ENCODE measurements at places on chromosomes 6 and 20.

- DNase-seq = no peak
Measured at GRCh38 chr20:13396826-13397225, 175.8 kb downstream of the ISM1 start.

DNA sequence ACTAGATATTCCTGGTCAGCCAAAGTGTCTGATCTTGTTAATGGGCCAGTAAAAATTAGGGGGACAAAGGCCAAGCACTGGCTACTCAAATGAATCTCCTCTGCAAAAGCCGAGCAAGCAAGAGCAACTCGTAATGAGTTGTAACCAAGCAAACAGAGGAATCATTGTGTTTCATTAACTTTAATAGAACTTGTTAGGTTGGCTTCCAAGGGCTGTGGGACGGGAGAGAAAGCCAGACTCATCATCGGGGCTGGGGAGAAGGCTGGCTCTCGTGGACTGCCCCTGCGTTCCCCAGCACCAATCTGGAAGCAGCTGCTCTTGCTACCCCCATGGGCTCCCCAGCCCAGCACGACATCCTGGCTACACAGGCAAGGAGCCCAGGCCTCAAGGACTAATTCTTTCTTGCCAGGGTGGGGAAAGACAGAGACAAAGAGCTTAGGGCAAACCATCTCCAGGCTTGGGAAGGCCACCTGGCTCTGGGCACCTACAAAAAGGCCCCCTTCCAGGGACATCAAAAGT lies 10.5 kb upstream of the SCUBE3 start:
- no peak for DNase-seq

DNA sequence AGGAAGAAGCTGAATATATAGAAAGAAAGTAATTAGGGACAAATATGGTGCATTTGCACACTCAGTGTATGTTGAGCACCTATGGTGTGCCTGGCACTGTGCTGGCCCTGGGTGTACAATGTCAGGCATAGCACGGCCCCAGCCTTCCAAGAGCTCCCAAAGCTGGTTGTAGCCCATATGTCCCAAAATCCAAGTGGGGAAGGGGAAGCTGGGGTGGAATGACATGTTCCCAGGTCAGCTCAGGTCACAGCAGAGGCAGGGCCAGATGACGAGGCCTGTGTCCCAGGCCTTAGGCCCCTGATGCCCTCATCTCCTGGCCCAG lies 170.0 kb downstream of the VEGFA start:
- DNase-seq = no peak

GRCh38 chr6:35624341-35625070 lies 64.2 kb downstream of the FKBP5 start:
- DNase-seq = no peak

GRCh38 chr6:15443119-15443830 lies 197.4 kb downstream of the JARID2 start:
- no peak for DNase-seq

DNA sequence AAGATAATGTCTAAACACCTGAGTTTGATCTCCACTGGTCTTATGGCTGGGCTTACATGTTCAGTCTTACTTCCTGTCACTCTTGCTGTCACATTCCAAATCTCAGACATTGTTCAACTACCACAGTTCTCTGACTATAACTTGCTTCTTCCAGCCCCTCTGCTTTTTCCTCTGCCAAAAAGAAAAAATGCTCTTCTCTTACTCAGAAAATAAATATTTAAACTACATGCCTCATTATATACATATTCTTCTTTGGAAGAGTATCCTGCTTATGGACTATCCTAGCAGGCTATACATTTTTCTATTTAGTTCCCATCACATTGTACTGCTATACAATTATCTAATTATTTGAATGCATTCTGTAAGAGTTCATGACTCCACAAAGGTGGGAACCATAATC lies 175.4 kb downstream of the TBC1D32 start:
- DNase-seq = no peak

DNA sequence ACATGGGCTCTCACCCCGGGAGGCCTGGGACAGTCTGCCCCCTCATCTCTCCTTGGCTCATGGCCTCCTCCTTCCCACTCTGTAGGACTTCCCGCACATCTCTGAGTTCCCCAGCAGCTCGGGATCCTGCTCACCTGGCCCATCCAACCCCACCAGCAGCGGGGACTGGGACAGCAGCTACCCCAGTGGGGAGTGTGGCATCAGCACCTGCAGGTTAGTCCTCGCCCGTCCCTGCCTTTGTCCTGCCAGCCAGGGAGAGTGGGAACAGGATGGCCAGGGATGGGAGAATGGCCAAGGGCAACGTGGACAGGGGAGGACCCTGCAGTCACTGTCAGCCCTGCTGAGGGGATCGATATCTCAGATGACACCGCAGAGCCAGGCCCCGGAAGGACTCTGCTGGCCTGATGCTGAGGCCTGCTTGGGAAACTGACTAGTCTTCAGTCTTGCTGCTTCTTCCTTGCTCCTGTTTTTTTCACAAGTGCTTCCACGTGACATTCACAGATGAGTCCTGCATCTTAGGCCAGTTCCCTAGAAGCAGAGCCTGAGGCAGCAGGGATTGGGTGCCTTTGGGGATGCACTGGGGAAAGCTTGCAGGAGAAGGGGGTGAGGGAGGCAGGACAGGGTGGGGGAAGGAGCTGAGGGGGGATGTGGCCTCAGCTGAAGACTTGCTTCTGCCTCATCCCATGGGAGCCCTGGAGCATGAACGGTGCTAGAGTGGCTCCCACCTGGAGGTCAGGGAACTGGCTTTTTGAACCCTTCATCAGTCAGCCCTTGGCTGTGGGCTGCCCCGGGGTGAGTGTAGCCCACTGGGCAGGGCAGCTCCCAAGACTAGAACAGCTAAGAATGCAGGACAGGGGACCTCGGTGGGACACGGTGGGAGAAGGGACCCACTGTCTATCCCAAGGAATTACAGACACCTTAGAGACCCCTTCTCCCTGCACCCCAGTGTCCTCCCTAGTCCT lies 120.1 kb downstream of the JPH2 start:
- DNase-seq = no peak

GRCh38 chr6:147660334-147661311 lies 152.1 kb downstream of the SAMD5 start:
- no peak for DNase-seq

GRCh38 chr6:90544741-90545140 lies 42.1 kb downstream of the MAP3K7 start:
- DNase-seq = no peak

GRCh38 chr20:58682656-58683531 lies 9.7 kb upstream of the NPEPL1 start:
- DNase-seq = no peak

DNA sequence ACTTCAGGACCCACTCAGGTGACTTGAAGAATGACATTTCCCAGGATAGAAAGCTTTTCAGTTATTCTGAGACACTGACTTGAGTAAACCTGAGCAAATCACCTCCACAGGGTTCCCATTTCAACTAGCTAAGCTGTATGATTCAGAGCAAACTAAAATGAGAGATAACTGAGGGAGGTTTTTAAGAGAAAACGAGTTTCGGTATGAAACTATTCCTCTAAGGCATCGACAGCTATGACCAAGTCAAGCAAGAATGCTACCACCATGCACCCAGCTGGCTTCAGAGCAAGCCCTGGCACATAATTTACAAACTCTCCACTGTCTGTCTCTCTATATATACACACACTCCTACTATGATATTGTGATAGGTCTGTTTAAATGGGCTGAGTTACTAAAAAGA lies 75.4 kb downstream of the PERP start:
- DNase-seq = no peak

DNA sequence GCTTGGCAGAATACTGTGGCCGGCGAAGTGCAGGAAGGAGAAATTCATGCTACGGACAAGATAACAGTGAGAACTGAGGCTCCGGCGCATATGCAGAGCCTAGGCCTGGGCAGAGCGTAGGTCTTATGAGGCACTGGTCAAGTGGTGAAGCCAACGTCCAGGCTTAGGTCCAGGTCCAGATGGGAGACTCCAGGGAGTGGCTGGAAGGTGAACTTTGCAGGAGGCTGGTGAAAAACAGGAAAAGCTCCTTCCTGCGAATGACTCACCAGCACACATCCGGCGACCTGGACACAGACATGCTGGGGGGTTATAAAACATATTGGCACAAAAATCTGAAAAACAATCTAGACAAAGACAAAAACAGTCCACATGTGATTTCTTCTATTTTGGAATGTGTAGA lies 15.4 kb downstream of the C6orf141 start:
- DNase-seq = no peak

DNA sequence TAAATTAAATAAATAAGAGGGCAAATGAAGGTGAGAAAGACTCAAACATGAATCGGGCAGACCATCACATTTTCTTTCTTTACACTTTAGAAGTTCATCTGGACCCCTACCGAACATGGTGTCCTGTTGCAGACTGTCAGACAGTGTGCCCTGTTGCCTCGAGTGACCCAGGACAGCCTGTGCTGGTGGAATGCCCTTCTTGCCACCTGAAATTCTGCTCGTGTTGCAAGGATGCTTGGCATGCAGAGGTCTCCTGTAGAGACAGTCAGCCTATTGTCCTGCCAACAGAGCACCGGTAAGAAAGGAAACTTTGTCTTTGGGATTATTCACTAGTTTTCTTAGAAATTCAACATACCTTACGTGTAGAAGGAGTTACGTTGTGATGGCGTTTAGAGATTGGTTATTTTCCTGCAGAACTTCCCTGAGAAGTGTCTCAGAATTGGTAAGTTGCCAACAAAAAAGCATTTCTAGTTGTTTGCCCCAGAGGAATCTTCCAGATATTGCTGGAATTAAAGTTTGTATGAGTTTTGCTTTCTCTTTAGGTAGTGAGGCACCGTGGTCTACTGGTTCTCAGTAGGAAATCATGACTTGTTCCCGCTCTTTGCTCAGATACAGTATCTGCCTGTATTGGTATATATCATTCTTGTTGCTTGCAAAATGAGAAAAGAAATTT lies 70.1 kb downstream of the RNF144B start:
- no peak for DNase-seq

DNA sequence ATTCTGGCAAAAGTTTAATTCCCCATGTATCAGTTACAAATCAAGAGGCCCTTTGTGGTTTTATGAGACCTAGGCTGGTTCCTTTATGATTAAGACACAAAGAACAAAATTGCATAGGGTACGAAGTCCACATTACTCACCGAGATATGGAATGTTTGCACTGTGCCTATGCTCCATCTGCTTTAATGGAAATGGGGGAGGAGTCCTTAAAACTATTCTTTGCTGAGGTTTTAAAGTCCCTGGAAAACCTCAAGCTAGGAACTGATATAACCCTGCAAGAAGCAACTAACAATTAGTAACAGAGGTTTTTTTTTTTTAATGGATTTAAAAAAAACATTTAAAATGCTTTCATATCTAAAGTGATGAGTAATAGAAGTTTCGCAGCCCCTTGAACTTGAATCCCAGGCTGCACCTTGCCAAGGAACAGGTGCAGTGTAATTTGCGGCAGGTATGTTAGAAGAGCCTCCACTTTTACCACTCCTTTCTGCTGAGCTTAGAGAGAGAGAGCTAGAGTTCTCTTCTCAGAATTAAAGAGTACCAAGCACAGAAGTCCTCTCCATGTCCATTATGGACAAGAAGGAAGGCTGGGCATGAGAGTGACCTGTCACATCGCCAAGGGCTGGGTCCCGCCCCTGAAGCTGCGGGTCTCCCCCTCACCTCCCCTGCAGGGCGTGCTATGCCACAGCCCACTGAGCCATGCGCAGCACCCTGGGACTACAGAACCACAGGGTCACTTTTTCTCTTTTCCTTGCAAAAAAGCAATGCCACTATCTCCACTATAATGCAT lies 2.3 kb downstream of the SERPINB1 start:
- DNase-seq = no peak
